Left renal pelvis (tissue), 4 donors: ENCODE measurements at places on chromosomes 5 and 9.
A peak's percentile ranks its signal among the peaks of the same experiment; 100 is the strongest.

DNA sequence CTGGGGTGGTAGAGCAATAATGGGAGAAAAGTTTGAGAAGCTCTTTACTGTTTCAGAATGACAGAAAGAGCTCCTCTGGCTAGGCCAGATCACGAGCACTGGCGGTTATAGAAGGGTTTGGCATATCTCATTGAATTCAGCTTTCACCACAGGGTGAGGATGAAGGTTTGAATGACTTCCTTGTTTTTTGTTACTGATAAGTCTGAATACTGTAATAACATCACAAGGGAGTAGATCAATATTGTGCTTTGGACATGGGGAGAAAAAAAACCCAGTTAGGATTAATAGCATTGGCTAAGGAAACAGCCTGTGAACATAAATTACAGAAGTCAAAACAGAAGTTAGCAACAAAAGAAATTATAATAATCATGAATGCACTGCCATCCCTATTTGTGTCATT, 9.4 kb downstream of the PHAX start:
- DNase-seq, result no peak

GRCh38 chr5:172144931-172145869, 42.8 kb downstream of the STK10 start:
- DNase-seq, result no peak

DNA sequence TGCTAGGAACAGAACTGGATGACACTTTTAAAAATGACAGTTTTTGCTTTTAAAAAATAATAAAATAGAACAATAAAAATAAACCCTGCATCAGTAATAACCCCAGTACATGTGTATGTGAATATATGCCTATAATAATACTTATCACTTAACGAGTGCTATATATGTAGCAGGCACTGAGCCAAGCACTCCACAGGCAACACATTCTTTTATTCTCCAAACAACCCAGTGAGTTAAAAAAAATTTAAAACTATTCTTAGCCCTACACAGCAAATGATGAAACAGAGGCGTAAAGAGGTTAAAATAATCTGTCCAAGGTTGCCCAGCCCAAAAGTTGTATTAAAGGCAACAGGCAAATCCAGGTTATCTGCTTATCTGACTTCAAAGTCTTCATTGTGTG, 124.5 kb upstream of the SMIM23 start:
- no peak for DNase-seq

DNA sequence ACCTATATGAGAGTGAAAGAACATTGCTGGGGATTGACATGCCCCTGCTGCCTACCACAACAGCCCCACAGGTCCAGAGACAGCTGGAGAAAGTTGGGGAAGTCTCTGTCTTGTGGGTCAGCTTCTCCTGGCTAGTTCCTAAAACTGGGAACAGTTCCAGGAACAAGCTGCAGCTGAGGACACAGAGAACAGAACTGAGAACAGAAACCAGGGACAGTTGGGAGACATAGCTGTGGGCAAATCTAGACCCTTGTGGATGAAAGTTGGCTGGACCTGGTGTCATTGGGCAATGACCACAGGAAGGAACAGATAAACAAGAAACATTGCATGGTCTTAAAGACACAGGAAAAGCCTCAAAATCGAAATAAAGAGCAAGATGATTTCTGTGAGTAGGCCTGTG, 58.3 kb upstream of the MOCS2 start:
- DNase-seq, result no peak

DNA sequence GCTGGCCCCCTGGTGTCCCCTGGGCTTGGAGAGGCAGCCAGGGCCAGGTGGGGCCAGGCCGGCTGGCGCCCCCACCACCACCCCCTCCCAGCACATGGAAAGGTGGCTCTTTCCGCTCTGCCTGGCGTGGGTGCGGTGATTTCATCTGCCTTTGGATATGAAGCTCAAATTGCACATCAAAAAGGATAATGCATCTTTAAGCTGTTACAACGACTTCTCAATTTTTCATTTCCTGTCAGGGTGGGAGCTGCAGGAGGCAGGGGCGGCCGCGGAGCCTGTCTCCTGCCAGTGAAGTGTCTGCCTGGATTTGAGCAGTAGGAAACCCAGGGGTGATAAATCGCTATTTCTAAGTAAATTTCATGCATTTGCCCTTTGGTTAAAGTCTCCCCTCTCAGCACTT, 169.2 kb upstream of the MVB12B start:
- no peak for DNase-seq

GRCh38 chr5:67301285-67301903, 104.8 kb upstream of the CD180 start:
- DNase-seq, result no peak

GRCh38 chr5:157051604-157052245, 7.2 kb downstream of the HAVCR1 start:
- DNase-seq, result no peak

GRCh38 chr9:120477534-120478001, 102.4 kb downstream of the CDK5RAP2 start:
- peak; percentile 16 for DNase-seq

- DNase-seq, result no peak
These were observed 48.4 kb downstream of the GPR21 start for GRCh38 chr9:123081824-123082223.

DNA sequence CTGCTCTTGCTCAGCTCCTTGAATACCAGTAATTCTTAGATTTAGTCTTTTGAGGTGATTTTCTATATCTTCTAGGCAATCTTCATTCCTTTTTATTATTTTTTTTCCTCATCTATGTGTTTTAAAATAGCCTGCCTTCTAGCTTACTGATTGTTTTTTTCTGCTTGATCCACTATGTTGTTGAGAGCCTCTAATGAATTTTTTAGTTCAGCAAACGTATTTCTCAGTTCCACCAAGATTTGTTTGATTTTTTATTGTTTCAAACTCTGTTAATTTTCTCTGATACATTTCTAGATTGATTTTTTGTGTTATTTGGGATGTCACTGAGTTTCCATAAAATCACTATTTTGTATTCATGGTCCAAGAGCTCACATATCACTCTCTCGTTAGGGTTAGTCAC, 9.5 kb downstream of the POLK start:
- no peak for DNase-seq

DNA sequence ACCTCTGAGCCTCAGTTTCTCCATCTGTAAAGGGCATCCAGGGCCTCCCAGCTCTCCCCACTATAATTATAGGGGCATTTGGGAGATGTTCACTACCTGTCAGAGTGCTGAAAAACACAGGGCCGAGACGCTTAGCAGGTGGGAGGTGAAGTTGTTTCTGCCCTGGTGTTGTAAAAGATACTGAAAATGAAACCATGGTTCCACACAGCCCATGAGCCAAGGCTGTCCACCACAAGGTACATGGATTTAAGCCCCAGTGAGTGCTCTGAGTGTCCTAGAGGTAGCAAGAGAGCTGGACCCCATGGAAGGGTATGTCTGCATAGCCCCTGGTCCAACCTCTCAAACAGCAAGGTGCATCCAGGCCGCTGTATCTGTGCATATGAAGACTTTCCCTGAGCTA, 137.5 kb downstream of the C5orf15 start:
- no peak for DNase-seq

DNA sequence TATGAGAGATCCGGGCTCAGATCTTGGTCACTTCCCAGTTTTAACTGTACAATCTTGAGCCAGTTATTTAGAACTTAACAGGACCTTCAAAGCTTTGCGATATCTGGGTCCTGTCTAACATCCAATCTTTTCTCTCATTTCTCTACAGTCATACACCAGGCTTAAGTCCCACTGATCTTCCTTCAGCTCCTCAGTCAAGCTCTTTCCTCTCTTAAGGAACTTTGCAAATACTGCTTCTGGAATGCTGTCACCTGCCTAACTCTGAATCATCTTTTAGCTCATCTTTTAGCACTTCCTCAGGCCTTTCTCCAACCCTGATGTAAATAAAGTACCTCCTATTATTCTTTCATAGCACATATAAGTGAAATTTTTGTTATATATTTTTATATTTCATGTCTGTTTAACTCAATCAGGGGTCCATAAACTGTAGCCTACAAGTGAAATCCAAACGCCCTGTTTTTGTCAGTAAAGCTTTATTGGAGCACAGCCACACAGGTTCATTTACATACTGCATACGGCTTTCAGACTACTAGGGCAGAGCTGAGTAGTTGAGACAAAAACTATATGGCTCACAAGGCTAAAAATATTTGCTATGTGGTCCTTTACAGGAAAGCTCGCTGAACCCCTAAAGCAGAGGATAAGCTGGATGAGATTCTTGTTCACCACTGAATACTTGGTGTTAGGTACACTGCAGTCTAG, 63.5 kb downstream of the MEF2C start:
- DNase-seq, result no peak

- no peak for DNase-seq
These were observed 355.1 kb upstream of the RFX3 start for GRCh38 chr9:3880851-3881250.

GRCh38 chr9:92978345-92978875, 31.1 kb downstream of the FGD3 start:
- no peak for DNase-seq

- no peak for DNase-seq
These were observed 63.4 kb upstream of the BARHL1 start for GRCh38 chr9:132519033-132519432.
